Aorta (tissue), 5 donors: ENCODE measurements at places on chromosomes 4 and X. TPM values are rescaled to one million over a fixed set of nuclear protein-coding genes. Genes with fewer than 3 reads are reported as not detected.

SMIM10 gene
- 85.4 TPM for polyA plus RNA-seq

HTRA3 gene
- 5.2 TPM for polyA plus RNA-seq

GRCh38 chr4:65096630-65097029, 573.7 kb downstream of the EPHA5 start:
- DNase-seq = no peak

- DNase-seq = no peak
Observed at GRCh38 chrX:40552768-40553167, 28.0 kb upstream of the ATP6AP2 start.

DNA sequence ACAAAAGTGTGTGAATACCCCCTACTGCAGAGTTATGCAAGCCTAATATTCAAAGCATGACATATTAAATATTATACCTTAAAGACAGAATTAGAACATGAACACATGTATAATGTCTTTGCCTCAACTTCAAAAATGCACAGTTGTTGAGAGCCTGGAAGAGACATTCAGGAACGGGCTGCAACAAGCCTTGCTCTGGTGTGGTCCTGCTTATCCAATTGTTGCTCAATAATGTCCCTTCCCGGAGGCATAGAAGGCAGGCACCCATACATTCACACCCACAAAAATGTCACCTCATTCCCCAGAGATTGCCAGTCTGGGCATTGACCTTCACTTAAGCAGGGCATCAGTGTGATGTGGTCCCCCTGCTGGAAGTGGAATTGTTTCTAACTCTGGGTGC, 238.8 kb downstream of the CBR4 start:
- DNase-seq = no peak

GRCh38 chr4:25770847-25771246, 91.9 kb downstream of the SEL1L3 start:
- DNase-seq = no peak

- no peak for DNase-seq
Observed at GRCh38 chrX:136166221-136166855, 19.0 kb downstream of the FHL1 start.

GRCh38 chr4:108738003-108738706, 24.7 kb downstream of the ETNPPL start:
- DNase-seq = no peak

DNA sequence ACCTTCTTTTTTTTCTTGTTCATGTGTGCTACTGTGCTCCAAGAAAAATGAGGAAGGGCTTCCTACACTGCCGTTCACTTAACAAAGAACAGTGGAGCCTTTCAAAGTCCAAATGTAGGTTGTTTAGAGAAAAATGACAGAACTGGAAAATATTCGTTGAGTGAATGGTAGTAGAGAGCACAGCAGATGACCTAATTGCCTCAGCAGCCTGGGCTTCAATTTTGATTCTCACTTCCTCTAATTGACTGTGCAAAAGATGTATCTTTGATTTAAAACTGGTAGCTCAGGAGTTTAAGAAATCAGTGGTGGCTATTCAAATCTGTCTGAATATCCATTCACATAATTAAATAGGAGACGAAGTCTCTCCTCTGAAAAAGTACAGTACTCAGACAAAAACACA, 5.2 kb downstream of the NLGN4X start:
- DNase-seq = no peak

- DNase-seq = no peak
Observed at GRCh38 chrX:124005228-124005627, 43.7 kb downstream of the STAG2 start.

- DNase-seq = no peak
Observed at GRCh38 chr4:105460306-105460705, 13.6 kb downstream of the PPA2 start.
